ENCODE measurements at places on chromosomes 12 and 14.

- no peak for DNase-seq
Observed at GRCh38 chr14:54261283-54261682, 135.5 kb upstream of the CDKN3 start.

DNA sequence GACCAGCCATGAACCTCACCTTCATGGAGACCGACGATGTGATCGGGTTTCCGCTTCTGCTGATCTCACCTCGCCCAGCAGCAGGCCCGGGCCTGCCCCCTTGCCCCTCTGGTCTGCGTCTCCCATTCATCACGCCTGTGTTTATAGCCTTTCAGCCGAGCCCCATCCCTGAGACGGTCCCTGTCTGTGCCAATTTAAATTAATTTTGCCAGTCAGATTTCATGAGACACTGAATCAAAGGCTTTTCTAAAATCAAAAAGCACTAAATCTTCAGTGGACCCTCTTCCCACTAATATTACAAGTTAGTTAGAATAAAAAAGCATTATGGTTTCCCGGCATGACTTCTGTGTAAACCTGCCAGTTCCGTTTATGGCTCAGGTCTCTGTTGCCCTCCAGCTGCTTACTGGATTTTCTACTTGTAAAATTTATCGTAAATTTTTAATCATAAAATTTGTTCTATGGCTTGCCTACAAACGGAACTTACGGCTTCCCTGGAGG, 155.9 kb downstream of the ESRRB start:
- no peak for DNase-seq

GRCh38 chr14:101243587-101244338, 317.5 kb upstream of the DIO3 start:
- DNase-seq = peak; percentile 6

DNA sequence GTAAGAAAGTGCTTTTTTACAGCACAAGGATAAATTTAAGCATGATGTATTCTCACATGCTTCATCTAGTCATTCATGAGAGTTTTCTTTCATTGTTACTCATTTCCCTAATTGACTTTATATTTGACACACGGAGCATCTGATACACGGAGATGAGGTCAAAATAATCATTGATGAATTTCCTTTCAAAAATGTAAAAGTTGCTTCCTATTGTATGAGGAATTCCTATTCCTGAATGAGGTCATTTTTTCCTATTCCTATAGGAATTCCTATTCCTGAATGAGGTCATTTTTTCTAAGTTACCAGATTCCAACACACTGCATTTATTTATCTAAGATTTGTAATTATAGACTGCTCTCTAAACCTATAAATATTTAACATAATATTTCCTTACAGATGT, 316.7 kb upstream of the KITLG start:
- no peak for DNase-seq
